SK-N-SH (cell line): ENCODE measurements at places on chromosomes 1 and 21.

- no peaks in the 10 kb centered on the region; the same call in 1 of the 2 replicates for H3K4me1 ChIP-seq
- no peak overlapping the region for H3K4me3 ChIP-seq
- no peaks in the 10 kb centered on the region for H3K27me3 ChIP-seq
- no peaks in the 10 kb centered on the region for H3K36me3 ChIP-seq
- H3K27ac ChIP-seq: no peak overlapping the region
- no peak for DNase-seq
Observed at GRCh38 chr21:35034203-35034926, 14.7 kb downstream of the RUNX1 start.

DNA sequence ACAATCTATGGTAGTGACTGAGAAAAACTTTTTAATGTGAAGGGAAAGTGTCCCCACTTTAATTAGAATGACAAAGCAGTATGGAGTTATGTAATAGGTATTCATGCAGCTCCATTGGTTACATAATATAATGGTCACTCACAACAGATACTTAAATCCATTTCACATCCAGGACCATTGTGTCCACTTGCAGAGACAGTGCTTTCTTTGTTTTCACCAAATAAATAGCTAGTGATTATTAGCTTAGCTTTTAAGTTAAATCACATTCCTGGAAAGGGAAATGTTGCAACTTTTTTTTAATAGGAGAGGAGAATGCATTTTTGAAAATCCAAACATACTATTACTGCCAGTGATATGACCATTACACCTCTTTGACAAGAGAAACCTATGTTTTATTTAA is 22.9 kb downstream of the RGL1 start:
- H3K36me3 ChIP-seq: 0 out of 2 replicates have a peak, but pooled peaks cover 3% of the 10 kb centered on the region
- no peaks in the 10 kb centered on the region for H3K27me3 ChIP-seq
- H3K4me1 ChIP-seq: peaks cover 10% of the 10 kb centered on the region
- no peak for DNase-seq

DNA sequence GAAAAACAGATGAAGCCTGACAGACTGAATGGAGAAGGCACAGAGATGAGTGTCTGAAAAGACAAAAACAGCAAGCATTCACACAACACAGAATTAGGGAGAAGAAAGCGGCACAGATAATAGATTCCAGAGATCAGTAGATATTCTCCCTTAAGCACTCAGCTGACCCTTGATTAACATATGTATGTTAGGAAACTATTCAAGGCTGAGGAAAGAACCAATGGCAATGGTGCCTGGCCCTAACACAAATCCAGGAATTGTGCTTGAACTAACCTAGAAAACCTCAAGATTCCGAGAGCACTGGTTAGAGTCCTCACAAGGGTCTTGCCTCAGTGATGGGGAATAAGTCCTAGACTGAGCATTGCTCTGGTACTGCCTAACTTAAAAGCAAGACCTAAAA is 30.9 kb downstream of the KCNT2 start:
- H3K36me3 ChIP-seq: no peaks in the 10 kb centered on the region
- H3K27ac ChIP-seq: no peak overlapping the region
- DNase-seq: no peak
- H3K27me3 ChIP-seq: no peaks in the 10 kb centered on the region
- H3K4me1 ChIP-seq: no peaks in the 10 kb centered on the region

DNA sequence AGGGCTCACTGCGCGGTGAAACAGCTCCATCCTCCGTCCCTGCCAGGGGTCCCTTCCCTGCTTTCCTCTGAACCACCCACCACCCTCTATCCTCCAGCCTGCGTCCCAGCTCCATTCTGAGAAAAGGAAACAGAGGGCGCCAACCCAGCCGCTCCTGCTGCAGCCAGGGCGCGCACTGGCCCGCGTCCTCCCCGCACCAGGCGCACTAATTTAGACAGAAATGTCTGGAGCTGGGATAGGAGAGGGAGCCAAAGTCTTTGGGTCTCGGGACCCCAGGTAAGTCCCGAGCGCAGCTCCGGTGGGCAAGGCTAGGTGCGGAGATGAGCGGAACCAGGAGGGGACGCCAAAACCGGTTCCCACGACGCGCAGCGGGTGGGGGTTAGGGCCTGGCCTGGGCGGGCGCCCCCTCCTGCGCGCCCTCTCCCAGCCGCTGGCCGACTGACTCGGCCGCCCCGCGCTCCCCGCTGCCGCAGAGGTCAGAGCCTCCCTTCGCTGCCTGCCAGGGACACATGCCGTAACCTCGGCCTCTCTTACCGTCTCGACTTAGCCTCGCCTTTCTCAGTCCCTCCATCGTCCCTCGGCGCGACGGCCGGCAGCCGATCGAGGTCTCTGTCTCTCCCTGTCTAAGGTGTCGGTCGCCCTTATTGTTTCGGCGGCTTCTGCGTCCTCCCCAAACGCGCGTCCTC is 2.0 kb downstream of the CAMK2N1 start:
- no peaks in the 10 kb centered on the region for H3K36me3 ChIP-seq
- peak; percentile 83 for DNase-seq
- H3K27me3 ChIP-seq: 0 out of 2 replicates have a peak, but pooled peaks cover 3% of the 10 kb centered on the region
- H3K4me1 ChIP-seq: no peaks in the 10 kb centered on the region
- no peak overlapping the region for H3K27ac ChIP-seq
